ENCODE measurements at places on chromosomes 13 and 19.

GRCh38 chr13:49776871-49777270 lies 15.6 kb downstream of the KPNA3 start:
- no peak overlapping the region for H3K27ac ChIP-seq
- H3K27me3 ChIP-seq: no peaks in the 10 kb centered on the region
- DNase-seq: no peak
- H3K36me3 ChIP-seq: peaks cover 2% of the 10 kb centered on the region
- H3K4me3 ChIP-seq: no peak overlapping the region

DNA sequence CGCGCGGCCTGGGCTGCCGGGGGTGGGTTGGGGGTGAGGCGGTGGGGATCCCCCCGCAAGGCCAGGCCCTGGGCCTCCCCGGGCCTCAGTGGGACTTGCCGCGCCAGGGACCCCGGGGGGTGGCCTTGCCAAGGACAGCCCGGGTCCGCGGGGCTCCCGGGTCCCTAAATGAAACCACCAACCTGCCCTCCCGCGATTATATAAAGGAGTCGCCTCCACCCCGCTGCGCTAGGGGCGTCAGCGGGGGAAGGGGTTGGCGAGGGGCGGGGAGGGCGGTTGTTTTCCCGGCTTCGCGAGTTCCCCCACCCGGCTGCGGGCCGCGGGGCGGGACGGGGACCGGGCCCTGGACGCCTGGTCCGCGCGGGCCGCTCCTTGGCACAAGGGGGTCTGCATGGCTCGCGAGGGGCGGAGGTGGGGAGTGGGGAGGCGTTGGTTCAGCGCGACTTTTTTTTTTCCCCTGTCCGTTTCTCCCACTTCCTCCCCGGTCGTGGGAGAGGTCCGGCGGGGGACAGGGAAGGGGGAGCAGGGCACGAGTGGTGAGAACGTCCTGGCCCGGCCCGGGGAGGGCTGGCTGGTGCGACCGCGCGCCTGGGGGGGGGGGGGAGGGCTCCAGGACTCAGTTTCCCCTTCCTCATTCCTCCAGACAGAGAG lies 822 bp upstream of the ZBTB7A start:
- peaks cover 22% of the 10 kb centered on the region for H3K4me1 ChIP-seq
- H3K36me3 ChIP-seq: peaks cover 21% of the 10 kb centered on the region
- H3K27me3 ChIP-seq: no peaks in the 10 kb centered on the region
- H3K27ac ChIP-seq: peak overlapping the region; percentile 71
- DNase-seq: no peak
- H3K4me3 ChIP-seq: peak overlapping the region; percentile 83

- no peak for DNase-seq
- no peak overlapping the region for H3K4me3 ChIP-seq
- H3K4me1 ChIP-seq: peaks cover 18% of the 10 kb centered on the region
- H3K27ac ChIP-seq: no peak overlapping the region
- peaks cover 4% of the 10 kb centered on the region for H3K36me3 ChIP-seq
- no peaks in the 10 kb centered on the region for H3K27me3 ChIP-seq
These were observed 96.3 kb downstream of the MYCBP2 start for GRCh38 chr13:77230560-77230959.

DNA sequence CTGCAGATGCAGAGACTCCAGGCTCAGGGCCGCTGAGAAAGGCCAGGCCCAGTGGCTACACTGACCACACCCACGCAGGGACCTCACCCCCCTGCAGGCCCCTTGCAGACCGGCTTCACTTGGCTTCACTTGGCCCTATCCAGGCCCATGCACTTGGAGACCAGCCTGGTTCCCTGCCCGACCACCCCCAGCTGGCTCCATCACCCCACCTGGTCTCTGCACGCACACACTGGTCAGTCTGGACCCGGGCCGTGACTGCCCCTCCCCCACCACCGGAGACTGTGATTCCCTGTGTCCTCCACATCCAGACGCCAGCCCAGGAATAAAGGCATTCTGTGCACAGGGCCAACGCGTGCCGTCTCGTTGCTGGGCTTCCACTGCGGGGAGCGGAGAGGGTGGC lies 4.9 kb upstream of the EBI3 start:
- no peaks in the 10 kb centered on the region for H3K36me3 ChIP-seq
- no peak overlapping the region for H3K27ac ChIP-seq
- H3K4me3 ChIP-seq: no peak overlapping the region

DNA sequence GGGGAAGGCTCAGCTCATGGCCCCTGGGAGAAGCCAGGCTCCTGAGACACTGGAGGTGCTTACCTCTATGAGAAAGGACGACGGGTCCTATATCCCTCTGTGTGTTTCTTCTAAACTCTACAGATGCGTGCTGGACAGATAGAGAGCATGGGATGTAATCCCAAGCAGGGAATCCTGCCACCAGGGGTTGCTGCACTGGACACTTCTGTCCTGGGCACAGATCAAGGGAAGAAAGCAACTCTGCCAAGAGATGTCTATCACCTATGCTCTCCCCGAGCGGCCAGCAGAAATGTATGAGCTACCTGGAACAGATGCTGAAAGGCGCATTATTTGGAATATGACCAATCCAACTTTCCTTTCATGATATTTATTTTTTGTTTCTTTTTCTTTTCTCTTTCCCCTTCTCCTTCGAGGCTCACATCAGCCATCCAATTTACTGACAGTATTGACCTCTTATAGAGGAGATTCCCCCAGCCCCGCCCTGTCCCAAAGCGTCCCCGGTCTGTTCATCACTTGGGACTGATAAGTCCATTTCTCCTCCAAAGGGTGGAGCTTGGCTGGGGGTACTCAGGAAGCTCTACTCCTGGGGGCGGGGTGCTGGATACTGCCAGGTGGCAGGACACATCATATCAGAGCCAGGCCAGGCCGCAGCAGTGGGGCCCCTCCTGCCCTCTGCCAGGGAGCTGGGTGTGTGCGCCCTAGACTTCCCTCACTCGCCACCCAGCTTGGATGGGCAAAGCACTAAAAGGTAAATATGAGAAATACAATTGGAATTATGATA lies 34.2 kb downstream of the TSHZ3 start:
- H3K27ac ChIP-seq: no peak overlapping the region
- H3K4me3 ChIP-seq: no peak overlapping the region
- no peaks in the 10 kb centered on the region for H3K36me3 ChIP-seq
- no peaks in the 10 kb centered on the region for H3K4me1 ChIP-seq
- peaks cover 66% of the 10 kb centered on the region for H3K27me3 ChIP-seq

DNA sequence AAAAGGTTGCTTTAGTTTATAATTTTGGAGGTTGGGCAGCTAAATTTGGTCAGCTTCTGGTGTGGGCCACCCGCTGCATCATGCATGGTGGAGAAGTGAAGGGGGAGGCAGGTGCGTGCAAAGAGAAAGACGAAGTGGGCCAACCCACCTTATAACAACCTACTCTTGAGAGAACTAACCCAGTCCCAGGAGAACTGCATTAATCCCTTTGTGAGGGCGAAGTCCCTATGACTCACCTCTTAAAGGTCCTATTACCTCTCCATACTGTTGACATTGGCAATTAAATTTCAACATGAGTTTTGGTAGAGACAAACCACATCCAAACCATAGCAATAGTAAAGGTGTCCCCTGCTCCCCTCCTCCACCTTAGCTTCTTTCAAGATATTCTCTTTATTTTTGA lies 7.7 kb upstream of the FGF9 start:
- no peak for DNase-seq
- no peaks in the 10 kb centered on the region for H3K36me3 ChIP-seq
- no peaks in the 10 kb centered on the region for H3K4me1 ChIP-seq
- H3K4me3 ChIP-seq: no peak overlapping the region
- H3K27me3 ChIP-seq: peaks cover 32% of the 10 kb centered on the region

GRCh38 chr13:30477346-30478195 lies 11.8 kb upstream of the HMGB1 start:
- no peaks in the 10 kb centered on the region for H3K36me3 ChIP-seq
- H3K4me3 ChIP-seq: no peak overlapping the region
- H3K27me3 ChIP-seq: no peaks in the 10 kb centered on the region
- DNase-seq: no peak

DNA sequence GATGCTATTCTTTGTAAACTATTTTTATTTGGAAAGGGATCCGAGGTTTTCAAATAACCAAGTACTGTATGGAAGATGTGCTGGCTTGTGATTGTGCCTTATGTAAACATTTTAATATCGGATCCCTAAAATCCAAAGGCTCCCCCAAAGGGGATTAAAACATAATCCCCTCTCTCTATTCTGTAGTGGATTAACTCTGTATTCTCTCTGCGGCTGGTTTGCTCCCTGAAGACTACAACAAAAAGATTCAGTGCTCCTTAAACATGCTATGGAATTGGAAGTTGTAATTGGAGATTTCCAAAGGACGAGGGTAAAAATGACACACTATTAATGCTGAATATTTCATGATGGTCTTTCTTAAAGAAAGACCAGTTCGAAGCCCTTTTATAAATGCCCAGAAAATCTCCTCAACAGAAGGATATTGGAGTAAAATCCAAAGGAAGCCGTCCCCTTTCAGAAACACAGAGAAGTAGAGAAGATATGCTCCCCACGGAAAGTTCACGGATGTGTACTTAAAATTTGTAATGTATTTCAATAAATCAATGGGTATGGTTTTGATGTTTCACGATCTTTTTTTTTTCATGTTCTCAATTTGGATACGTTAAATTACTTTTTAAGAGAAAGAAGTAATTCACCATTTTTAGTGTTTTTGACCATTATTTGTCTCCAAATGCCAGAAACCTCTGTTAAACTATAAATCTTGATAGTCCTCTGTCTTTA lies 6.5 kb downstream of the MAB21L1 start:
- no peaks in the 10 kb centered on the region for H3K4me1 ChIP-seq
- H3K27me3 ChIP-seq: peaks cover 19% of the 10 kb centered on the region
- DNase-seq: no peak
- no peaks in the 10 kb centered on the region for H3K36me3 ChIP-seq

DNA sequence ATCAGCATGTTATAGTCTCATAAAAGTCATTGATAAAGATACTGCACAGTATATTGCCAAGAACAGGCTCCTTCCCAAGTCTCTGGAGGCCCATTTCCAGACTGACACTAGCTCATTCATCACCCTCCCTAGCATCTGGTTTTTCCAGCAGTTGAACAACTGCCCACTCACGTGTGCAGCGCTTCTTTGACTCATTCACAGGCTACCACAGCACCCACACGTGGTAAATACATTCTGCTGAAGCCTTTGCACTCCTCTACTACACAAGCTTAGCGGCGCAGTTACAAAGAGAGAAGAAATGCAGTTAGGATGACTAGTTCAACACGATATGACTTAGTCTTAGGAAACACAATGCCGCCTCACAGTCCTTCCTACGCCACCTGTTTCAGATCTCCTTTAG lies 87.7 kb downstream of the DOCK9 start:
- no peaks in the 10 kb centered on the region for H3K4me1 ChIP-seq
- no peak overlapping the region for H3K27ac ChIP-seq
- no peak for DNase-seq
- H3K36me3 ChIP-seq: peaks cover 24% of the 10 kb centered on the region
- no peak overlapping the region for H3K4me3 ChIP-seq

DNA sequence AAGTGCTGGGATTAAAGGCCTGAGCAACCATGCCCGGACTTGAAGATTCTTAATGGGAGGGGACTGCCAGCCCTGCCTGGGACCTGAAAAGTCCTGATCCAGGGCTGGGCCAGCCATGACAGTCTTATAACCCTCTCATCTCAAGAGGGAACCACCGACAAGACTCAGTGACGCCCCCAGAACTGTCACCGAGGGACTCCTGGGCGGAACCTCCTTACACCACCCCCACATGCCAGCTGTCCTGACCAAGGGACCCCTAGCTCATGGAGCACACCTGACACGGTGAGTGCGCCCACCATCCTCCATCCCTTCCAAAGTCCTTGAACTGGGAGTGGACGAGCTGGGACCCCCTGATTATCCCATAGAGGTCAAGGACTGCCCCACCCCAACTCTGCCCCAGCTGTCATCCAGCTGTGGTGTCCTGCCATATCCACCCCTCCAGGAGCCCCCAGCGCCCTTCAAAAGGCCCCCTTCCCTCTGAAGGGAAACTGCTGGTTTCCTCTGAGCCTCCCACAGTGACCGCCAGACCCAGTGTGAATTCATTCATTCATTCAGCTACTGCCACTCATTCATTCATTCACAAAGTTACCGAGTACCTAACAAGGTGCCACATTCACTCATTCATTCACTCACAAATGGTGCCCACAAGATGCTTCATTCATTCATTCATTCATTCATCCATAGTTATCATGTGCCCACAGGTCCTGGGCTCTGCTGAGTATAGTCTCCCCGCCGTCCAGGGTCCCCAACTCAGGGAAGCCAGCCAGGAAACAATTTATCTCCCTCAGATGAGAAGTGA lies 3.7 kb downstream of the NDUFA11 start:
- no peak for DNase-seq
- no peak overlapping the region for H3K27ac ChIP-seq
- H3K36me3 ChIP-seq: peaks cover 33% of the 10 kb centered on the region

DNA sequence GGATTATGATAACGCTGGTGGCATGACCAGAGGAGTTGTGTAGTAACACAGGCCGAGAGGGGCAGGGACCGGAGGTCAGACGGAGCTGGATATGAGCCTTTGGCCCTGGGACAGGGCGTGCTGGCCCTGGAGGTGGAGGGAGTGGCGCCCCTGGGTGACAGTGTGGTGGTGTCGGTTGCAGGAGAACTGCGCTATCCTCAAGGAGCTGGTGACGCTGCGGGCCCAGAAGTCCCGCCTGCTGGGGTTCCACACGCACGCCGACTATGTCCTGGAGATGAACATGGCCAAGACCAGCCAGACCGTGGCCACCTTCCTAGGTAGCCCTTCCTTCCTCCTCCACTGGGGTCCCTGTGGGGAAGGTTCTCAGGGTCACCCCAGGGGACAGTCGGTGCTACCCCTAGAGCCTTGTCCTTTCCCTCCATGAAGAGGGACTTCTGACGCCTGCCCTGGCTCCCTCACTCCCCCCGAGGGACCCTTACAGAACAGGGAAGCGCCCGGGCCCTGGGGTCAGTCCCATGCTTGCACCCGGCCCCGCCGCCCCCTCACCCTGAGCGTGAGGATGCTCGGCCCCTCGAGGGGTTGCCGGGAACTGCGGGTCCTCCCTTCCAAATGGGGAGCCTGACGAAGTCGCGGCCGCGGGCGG lies 12.8 kb upstream of the ZNF554 start:
- H3K27ac ChIP-seq: no peak overlapping the region
- H3K4me1 ChIP-seq: peaks cover 6% of the 10 kb centered on the region
- peaks cover 1% of the 10 kb centered on the region for H3K36me3 ChIP-seq
- DNase-seq: no peak
- no peaks in the 10 kb centered on the region for H3K27me3 ChIP-seq

DNA sequence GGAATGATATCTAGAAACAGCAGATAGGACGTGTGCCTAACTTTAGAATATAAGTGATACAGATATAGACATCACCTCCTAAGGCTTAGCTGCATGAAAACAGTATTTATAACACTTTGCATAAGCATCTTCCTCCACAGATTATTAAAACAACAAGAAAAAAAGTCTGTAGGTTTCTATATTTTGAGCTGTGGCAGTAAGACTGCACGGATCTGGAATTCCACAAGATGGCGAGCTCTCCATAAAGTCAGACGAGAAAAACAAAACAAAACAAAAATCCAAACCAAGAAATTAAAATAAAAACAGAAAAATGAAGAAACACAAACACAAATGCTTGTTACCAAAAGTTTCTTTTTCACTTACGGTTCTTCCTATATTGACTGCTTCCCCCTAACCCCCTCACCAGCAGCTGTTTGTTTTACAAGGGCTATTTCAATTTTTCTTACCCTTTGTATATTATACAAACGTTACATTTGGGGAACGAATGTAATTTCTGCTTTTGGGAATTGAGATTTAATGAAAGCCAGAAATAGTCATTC lies 285.8 kb downstream of the MYO16 start:
- H3K4me3 ChIP-seq: no peak overlapping the region
- peaks cover 6% of the 10 kb centered on the region for H3K4me1 ChIP-seq
- no peak overlapping the region for H3K27ac ChIP-seq
- no peaks in the 10 kb centered on the region for H3K36me3 ChIP-seq

All from central memory CD8-positive, alpha-beta T cell (primary cell).